ENCODE measurements at places on chromosomes 4 and X. TPM values are rescaled to one million over a fixed set of nuclear protein-coding genes. Genes with fewer than 3 reads are reported as not detected.
A peak's percentile ranks its signal among the peaks of the same experiment; 100 is the strongest.

TRIM61 gene
- 1.8 TPM for total RNA-seq

GRCh38 chr4:145934434-145935047 lies 4.1 kb downstream of the ZNF827 start:
- no peak for DNase-seq

- no peak for DNase-seq
Observed at GRCh38 chr4:4385729-4386295, 1.1 kb upstream of the NSG1 start.

DNA sequence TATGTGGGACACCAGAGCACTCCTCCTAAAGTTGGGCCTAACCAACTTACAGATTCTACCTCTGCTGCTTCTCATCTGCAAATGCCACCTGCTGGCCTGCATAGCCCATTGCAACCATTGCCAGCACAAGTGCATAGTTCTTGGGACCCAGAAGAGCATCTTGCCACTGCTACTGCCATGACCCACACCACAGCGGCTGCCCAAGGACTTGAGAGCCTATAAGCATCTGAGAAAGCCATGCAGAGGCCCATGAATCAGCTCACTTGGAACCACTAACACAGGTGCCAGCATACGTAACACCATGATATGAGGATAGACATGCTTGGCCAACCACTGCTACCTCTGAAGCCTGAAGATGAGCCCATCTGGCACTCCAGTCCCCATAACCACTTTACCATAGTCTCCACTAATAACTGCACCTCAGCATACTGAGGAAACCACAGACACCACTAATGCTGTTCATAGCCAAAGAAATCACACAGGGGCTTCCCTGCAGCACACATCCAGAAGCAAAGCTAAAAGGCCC lies 258.1 kb upstream of the AGTR2 start:
- DNase-seq, result no peak

- DNase-seq, result no peak
Observed at GRCh38 chr4:41580007-41580406, 42.0 kb downstream of the LIMCH1 start.

ZFP42 gene
- 2.1 TPM for total RNA-seq

GRCh38 chr4:67909905-67910584 lies 26.2 kb upstream of the TMPRSS11D start:
- no peak for DNase-seq

CHRNA9 gene
- not detected for total RNA-seq

DNA sequence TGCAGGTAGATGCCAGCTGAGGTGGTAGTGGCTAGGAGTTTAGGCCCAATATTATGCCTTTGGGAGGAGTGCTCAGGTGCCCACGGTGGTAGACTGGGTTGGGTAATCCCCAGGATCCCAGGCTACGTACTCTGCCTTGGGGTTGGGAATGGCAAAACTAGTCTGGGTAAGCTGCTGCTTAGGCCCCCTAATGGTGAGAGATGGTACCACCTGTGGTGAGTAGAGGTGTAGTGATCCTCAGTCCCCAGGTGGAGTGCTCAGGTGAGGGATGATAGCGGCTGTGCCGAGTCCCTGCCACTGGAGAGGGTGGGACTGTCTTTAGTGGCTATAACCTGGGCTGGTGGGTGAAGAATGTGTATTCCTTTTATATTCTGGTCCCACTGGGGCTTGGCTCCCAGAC lies 75.2 kb downstream of the IL1RAPL2 start:
- peak; percentile 2 for DNase-seq

PYURF gene
- 49.8 TPM for total RNA-seq

- no peak for DNase-seq
Observed at GRCh38 chr4:69910016-69910782, 20.7 kb upstream of the CSN1S1 start.

THAP9 gene
- total RNA-seq, result 5.1 TPM

PAGE2 gene
- total RNA-seq, result not detected
